ENCODE measurements at places on chromosomes 12 and 14.

DNA sequence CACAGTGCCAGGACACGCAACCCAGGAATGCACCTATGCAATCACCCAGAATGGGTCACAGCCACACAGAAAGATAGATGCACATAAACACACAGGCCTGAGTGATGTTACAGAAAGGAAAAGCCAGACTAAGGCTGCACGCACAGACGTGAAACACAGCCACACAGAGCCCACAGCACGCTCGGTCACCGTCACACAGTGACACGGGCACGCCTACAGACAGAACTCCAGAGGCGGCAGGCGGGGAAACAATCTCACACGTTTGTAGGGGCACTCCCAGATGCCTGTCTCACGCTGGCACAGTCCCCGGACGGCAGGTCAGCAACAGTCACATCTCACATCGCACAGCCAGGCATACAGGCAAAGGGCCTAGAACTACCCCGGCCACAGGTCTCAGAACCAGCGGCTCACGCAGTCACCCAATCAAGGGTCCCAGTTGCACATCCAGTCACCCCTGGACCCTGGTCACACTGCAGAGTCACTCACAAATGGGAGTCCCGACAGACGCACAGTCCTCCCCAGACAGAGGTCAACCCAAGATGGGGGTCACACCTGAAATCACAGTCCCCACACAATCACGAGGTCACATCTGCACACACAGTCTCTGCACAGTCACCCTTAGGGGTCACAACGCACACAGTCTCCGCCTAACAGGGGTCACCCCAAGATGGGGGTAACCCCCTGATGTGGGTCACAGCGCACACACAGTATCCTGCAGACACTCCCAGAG lies 790 bp downstream of the SSH1 start:
- DNase-seq: peak; percentile 69
- H3K27me3 ChIP-seq: no peaks in the 10 kb centered on the region
- peaks cover 33% of the 10 kb centered on the region for H3K4me1 ChIP-seq

DNA sequence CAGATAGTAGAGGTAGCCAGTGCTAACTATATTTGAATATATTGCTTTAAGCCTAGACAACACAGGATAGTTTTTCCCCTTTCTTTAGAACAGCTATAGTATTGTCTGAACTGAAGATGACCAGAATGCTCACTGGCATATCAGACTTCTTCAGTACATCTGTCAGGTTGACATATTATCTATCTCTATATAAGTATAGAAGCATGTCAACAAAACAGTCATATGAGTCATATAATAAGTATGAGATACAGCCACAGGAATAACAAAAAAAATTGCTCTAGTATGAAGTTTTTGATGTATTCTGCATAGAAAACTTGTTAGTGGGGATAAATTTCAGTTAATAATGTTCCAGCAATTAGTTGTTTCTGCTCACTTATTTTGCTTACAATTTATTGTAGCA lies 767.7 kb downstream of the LRFN5 start:
- peaks cover 4% of the 10 kb centered on the region for H3K4me1 ChIP-seq
- no peak overlapping the region for H3K4me3 ChIP-seq
- H3K27ac ChIP-seq: no peak overlapping the region
- peak; percentile 5 for DNase-seq

DNA sequence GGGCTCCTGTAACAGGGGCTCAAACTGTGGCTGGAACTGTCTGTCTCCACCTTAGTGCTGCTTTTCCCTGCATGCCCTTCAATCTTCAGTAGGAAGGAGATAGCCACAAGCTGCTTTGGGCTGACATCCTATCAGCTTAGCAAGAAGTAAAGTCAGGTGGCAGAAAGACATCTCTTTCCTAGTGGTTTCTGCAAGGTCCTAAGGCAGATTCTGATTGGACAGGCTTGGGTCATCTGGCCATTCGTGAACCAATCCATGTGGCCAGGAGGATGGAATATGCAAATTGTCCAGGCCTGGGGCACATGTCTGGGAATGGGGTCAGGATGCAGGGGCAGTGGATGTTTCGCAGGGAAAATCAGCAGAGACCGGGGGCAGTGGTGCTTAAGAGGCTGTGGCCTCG lies 5.2 kb downstream of the RITA1 start:
- no peak overlapping the region for H3K27ac ChIP-seq
- peak; percentile 49 for DNase-seq
- no peaks in the 10 kb centered on the region for H3K27me3 ChIP-seq
- peaks cover 47% of the 10 kb centered on the region for H3K36me3 ChIP-seq
- H3K4me3 ChIP-seq: no peak overlapping the region
- peaks cover 24% of the 10 kb centered on the region for H3K4me1 ChIP-seq

GRCh38 chr14:68683326-68683725 lies 109.5 kb downstream of the ZFP36L1 start:
- H3K4me1 ChIP-seq: peaks cover 66% of the 10 kb centered on the region
- peaks cover 9% of the 10 kb centered on the region for H3K36me3 ChIP-seq
- peak overlapping the region; percentile 73 for H3K27ac ChIP-seq
- no peak overlapping the region for H3K4me3 ChIP-seq
- peak; percentile 40 for DNase-seq
- no peaks in the 10 kb centered on the region for H3K27me3 ChIP-seq

GRCh38 chr12:6376079-6376869 lies 911 bp upstream of the SCNN1A start:
- peak overlapping the region; percentile 97 for H3K27ac ChIP-seq
- no peaks in the 10 kb centered on the region for H3K27me3 ChIP-seq
- peaks cover 27% of the 10 kb centered on the region for H3K36me3 ChIP-seq

- DNase-seq: no peak
- no peaks in the 10 kb centered on the region for H3K36me3 ChIP-seq
- H3K27ac ChIP-seq: no peak overlapping the region
- no peak overlapping the region for H3K4me3 ChIP-seq
These were observed 1891.0 kb upstream of the FLRT2 start for GRCh38 chr14:83638748-83639504.

DNA sequence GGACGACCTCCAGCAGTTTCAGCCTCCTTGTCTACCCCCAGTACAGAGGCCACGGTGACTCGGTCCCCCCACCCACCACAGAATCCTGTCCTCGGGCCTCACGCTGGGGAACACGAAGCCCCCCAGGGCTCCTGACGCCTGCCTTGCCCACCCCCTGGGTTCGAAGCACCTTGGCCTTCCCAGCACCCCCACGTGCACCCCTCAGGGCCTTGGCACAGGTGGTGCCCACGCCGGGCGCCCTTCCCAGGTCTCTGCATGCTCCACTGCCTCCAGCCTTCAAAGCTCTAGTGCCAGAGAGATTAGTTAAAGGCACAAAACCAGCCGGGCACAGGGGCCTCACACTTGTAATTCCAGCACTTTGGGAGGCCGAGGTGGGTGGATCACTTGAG lies 61.8 kb downstream of the NOC4L start:
- no peaks in the 10 kb centered on the region for H3K4me1 ChIP-seq
- H3K36me3 ChIP-seq: no peaks in the 10 kb centered on the region
- H3K27me3 ChIP-seq: peaks cover 38% of the 10 kb centered on the region
- H3K27ac ChIP-seq: no peak overlapping the region
- no peak for DNase-seq

- peak; percentile 79 for DNase-seq
- H3K27me3 ChIP-seq: no peaks in the 10 kb centered on the region
- no peak overlapping the region for H3K4me3 ChIP-seq
- no peak overlapping the region for H3K27ac ChIP-seq
- H3K4me1 ChIP-seq: peaks cover 27% of the 10 kb centered on the region
- H3K36me3 ChIP-seq: peaks cover 6% of the 10 kb centered on the region
These were observed 201.9 kb downstream of the DAD1 start for GRCh38 chr14:22386924-22387775.
